NAMALWA (cell line): ENCODE measurements at places on chromosomes 16 and 17.
A peak's percentile ranks its signal among the peaks of the same experiment; 100 is the strongest.

DNA sequence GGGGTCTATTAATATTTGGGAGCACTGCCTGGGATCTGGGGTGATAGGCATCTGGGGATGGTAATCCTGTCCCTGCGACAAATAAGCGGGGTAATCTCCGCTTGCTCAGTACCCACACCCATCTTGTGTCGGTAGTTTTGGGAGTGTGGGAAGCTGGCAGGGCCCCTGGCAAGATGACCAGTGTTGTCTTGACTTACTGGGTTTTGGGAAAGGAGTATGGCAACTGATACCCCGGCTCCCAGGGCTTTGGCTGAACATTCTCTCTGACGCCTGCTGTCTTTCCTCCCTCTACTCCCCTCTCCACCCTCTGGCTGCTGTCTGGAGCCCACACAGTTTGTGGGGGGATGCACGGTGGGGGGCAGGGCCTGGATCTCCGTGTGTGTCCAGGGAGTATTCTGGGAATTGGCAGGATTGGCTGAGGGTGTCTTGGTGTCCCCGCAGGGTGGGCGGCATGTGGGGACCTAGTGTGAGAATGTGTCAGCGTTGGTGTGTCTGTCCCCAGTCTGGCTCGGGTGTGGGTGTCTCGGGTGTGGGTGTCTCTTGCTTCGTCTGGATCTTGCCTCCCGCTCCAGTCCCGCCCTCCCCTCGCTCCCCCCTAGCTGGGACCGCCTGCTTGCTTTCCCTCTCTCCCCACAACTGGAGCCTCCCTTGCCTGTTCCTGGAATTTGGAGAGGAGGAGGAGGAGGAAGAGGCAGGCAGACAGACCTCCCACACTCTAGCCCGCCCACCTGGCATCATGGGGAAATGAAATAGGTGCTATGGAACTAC is 12.0 kb downstream of the RARA start:
- no peak for DNase-seq

GRCh38 chr17:28318759-28319597 is at the start of gene TMEM97:
TSS of gene TMEM97 (plus strand) at chr17:28319200. CDS start at chr17:28319240, 40 bp downstream.
- DNase-seq = peak; percentile 98

DNA sequence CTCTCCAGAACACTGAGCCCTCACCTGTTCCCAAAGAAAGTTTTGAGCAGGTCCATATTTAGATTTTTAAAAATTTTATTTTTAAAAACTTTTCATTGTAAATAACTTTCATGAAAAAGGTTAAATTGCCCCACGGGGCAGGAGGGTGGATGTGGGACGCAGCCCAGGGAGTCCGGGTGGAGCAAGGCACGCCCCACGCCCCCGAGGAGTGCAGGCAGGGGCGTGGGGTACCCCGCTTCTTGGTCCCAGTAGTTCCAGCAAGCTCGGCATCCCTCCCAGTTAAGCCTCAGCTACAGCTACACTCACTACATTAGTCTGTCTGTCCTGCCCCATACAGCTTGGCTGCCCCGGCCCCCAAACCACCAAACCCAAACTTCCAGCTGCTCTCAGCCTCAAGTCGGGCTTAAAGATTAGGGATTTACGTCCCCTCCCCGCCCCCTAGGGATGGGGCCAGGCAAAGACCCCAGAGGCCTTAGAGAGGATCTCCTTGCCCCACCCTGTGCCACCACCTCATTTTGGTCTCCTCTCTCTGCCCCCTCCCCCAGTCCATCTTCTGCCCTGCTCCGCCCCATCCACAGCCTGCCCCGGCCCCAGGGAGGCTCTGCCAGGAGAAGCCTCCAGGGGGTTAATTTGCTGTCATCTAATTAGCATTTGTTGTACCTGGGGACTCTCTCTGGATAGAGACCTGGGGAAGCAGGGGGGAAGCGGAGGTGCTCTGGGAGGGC is 4.6 kb downstream of the FOXJ1 start:
- no peak for DNase-seq

GRCh38 chr16:23965137-23965733 is 129.5 kb downstream of the PRKCB start:
- no peak for DNase-seq

DNA sequence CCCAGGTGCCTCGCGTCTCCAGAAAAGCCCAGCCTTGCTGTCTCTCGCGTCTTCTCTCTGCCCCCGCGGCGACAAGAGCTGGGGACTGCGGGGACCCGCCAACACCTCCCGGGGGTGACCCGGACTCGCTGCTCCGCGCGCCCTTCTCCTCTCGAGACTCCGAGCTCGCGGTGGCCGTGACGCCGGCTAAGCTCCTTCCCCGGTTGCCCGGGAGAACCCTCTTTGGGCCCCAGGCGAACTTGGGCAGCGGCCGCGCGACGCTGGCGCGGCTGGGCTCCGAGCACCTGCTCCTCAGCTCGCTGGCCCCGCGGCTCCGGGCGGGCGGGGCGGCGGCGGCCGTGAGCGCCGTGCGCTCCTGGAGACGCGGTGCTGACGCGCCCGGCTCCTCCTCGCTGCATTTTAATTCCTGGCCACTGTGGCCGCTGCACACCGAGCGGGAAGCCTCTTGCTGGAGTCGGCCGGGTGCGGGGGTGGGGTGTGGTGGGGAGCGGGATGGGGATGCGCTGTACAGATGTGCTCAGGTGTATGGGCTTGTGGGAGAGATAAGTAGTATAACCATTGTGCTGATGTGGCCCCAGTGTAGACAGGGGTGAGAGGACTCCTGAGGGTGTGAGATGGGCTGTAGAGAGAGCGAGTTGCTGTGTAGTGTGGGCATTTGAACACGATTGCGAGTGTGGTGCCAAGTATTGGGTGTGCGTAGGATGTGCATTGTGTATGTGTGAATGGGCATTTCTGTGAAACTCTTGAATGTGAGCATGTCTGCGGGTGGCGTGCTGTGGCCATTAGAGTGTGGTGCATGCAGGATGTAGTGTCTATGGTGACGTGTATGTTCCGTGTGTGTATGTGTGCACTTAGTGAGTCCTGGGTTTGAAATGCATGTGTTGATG is at the start of gene ASIC2:
ASIC2 (minus strand) TSS at position 315 of the 887 bp plus-strand sequence.
- no peak for DNase-seq

DNA sequence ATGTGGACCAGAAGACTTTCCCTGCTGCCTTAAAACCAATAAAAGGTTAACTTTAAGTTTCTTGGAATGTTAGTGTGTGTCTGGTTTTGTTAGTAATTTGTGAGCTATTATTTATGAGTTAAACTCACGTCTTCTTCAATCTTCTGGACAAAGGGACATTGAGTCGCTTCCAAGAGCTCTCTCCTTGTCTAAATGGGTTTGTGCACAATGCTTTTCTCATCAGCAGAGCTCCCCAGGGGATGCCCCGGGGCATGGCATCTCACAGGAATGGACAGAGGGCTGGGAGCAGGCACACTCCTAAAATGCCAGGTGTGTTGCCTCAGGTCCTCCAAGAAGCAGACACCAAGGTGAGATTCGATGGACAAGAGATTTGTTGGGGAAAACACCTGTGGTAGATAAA is 90.5 kb downstream of the RGS9 start:
- DNase-seq = no peak

DNA sequence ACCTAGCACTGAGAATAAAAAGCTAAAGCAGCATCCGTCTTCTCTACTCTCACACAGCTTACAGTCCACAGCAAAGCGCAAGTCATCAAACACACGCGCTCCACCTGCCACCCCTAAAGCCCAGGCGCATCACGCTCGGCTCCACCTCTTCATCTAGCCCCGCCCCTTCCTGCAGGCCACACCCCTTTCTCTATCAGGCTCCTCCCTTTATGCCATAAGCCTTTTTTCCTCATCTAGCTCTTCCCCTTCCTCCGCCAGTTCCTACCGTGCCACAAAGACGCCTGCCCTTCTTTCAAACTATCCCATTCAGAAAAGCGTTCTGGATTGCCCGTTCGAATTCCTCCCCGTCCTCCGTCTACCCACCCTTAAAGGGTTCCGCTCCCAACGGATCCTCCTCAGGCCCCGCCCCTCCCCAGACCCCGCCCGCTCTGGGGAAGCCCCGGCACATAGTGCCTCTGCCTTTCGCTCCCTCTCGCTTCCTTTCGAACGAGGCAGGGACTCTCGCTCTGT is 417 bp downstream of the C16orf46 start:
- peak; percentile 92 for DNase-seq

DNA sequence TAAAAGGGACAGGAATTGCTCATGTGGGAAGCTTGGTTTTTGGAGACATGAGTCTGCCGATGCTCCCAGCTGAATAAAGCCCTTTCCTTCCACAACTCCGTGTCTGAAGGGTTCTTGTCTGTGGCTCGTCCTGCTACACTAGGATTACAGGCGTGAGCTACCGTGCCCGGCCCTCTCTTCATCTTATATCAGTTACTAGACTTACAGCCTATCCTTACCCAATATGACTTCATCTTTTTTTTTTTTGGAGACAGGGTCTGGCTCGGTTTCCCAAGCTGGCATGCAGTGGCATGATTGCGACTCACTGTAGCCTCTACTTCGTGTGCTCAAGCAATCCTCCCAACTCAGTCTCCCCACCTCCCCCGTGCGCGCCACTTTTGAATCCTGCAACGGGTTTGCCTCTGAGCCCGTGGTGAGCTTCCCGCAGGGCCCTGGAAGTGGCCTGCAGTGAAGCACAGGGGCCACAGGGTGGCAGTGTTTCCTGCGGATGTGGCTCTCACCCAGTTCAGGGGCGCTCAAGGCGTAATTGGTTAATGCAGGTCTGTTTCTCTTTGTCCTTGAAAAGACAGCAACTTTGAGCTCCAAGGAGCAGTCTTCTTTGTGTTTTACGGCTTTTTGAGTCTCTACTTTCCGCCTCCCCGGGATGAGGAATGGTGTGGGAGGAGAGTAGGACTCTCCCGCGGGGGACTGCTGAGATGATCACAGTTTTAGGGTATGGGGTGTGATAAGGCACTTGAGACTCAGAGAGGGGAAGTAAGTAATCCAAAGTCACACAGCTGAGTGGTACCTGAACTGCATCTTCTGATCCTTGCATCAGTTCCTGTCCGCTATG is 22.7 kb upstream of the GPRC5B start:
- peak; percentile 86 for DNase-seq

DNA sequence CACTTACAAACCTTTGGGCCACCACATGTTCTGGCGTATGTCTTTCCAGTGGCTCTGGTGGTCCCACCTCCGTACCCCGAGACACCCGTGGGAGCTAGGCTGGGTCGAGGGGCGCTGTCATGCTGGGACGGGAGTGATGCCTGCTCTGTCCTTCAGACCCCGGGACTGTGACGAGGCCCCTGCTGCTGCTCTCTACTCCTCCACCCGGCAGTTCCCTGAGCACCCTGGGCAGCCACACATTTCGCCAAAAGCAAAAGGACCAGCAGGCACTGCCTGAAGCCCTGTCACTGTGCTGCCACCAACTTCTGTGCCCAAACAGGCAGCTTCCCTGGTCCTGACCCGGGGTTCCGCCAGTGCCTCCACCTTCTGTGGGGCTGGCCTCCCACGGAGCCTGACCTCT is 15.5 kb downstream of the DOC2B start:
- DNase-seq = no peak

GRCh38 chr16:50234771-50235556 is 31.4 kb upstream of the ADCY7 start:
- DNase-seq = no peak

GRCh38 chr16:5012887-5013286 is 20.8 kb downstream of the NAGPA start:
- no peak for DNase-seq
